ENCODE measurements at places on chromosomes 12 and 14.
A peak's percentile ranks its signal among the peaks of the same experiment; 100 is the strongest.

GRCh38 chr14:68981539-68981976 is 2.5 kb upstream of the ACTN1 start:
- DNase-seq: no peak

GRCh38 chr12:98819821-98820404 is 174.8 kb downstream of the APAF1 start:
- DNase-seq: no peak

DNA sequence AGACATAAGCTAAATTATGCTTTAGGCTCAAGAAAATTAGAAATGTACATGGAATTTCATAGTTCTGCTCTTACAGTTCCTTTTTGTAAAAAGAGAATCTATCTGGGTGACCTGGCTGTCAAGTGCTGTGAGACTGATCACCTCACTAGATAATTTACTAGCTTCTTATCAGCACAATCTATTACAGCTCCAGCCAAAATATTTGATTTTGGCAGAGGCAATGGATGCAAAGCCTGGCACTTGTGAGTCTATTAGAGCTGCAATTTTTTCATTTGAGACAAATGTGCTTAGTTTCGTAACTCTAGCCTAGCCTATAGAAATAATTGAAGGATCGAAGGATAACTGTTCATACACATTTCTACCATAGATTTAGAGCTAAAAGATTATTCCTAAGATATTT is 927.5 kb downstream of the SLC6A15 start:
- DNase-seq: no peak

GRCh38 chr12:57216014-57216911 is at the start of gene NXPH4:
NXPH4 (plus strand) TSS chr12:57216794; CDS start chr12:57216970, 176 bp downstream.
- DNase-seq: peak; percentile 62

- DNase-seq: no peak
These were observed 1.5 kb downstream of the RAB21 start for GRCh38 chr12:71756054-71756690.

GRCh38 chr12:76284816-76285750 is 63.1 kb downstream of the BBS10 start:
- DNase-seq: no peak

GRCh38 chr12:32736445-32736844 is 19.3 kb downstream of the YARS2 start:
- DNase-seq: no peak

GRCh38 chr12:22083167-22083566 is 37.1 kb downstream of the CMAS start:
- DNase-seq: no peak

DNA sequence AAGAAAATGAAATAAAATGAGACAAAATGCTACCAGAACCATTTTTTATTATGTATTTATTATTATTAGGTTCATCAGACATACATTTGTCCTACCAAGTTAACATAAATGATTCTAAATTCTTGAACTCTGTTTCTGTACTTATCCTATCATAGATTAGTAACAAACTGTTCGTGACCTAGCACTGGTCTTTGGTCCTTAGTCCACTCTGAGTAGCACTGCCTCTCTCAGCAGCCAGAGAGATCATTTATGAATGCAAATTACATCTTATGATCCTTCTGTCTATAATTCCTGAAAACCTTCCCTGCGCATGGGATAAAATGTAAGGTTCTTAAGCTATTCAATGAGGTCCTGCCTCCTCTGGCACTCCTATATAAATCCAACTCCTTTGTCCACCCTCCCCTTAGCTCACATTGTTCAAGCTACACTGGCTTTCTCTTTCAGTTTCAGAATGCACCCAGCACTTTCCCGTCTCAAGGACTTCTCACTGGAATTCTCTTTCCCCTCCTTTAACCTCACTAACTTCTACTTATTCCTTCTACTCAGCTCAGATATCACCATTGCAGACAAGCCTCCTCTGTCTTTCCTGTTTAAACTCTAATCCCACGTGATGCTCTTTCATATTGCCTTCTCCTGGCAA is 17.1 kb downstream of the PDZRN4 start:
- DNase-seq: no peak

DNA sequence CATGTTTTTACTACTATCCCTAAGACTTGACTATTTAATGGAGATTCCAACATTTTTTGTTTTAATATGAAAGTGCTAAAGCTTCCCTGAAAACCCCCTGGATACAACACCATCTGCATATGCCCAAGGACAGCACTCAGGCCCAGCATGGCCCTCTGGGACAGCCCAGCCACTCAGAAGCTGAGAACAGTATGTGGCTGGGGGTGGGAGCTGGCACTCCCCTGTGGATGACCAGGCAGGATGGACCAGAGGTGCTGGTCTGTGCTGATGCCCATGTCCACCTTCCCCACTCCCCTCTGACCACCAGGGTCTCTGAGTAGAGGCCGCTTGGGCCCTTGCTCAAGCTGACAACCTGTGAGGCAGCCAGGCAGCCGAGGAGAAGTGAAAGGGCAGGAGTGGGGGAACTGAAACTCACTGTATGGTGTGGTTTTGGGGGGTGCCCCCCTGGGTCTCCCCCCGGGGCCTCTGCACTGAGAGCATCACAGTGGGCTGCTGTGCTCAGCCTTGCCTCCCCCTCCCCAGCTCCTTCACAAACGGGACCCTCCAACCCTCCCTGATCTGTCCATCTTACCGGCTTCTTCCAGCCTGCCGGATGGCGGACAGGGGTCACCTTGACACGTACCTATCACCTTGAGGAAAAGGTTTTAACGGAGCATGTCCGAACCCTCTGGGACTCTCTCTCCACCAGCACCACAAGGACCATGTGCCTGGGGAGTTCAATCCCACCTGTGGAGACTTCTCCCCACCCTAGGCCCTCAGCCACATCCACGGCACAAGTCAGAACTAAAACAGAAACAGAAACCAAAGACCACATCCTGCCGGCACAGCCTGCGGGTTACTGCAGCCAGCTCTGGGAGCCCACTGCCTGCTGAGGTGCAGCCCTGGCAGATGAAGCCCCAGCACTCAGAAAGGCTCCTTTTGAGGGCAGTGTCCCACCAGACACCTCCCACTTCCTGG is at the start of gene TMEM229B:
Gene TMEM229B, minus strand, starts transcription at position 785 of the 957 bp plus-strand sequence. CDS start 14,798 bp downstream, outside the sequence.
- DNase-seq: peak; percentile 76

GRCh38 chr12:127773520-127773919 is 493.4 kb upstream of the TMEM132C start:
- no peak for DNase-seq

- DNase-seq: no peak
These were observed 351.0 kb downstream of the NAV3 start for GRCh38 chr12:78181544-78182162.

GRCh38 chr14:103816991-103817390 is 30.4 kb downstream of the PPP1R13B start:
- DNase-seq: no peak

DNA sequence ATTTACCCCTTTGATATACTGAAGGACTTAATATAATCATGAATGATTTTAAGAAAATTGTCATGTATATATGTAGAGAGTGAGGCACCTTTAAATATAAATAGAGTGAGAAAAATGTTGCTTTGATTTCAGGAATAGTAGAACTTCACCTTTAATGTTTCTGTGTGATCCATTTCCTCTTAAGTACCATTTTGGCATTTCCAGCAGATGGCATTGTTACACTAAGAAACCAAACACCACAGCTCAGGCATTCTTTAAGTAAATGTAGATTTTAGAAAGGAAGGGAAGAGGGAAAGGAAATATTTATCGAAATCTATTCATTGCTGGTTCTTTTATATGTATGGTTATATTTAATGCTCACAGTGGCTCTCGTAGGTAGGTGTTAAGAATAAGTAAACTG is 556.7 kb upstream of the FBXO33 start:
- DNase-seq: no peak

- DNase-seq: no peak
These were observed 18.1 kb upstream of the PTCSC3 start for GRCh38 chr14:36194663-36195062.

DNA sequence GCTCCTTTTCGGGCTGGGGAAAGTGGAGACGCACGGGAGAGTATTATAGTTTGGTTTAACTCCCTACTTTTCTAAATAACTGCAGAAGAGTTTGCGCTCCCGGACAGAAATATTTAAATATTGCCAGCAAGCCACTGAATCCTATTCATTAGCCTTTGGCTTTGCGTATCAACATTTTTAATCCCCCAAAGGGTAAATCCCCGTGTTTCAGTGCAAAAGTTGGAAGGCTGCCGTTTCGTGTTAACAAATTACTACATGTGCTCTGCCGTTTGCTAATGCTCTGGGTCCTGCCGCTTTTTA is 372 bp upstream of the DPF3 start:
- DNase-seq: no peak

DNA sequence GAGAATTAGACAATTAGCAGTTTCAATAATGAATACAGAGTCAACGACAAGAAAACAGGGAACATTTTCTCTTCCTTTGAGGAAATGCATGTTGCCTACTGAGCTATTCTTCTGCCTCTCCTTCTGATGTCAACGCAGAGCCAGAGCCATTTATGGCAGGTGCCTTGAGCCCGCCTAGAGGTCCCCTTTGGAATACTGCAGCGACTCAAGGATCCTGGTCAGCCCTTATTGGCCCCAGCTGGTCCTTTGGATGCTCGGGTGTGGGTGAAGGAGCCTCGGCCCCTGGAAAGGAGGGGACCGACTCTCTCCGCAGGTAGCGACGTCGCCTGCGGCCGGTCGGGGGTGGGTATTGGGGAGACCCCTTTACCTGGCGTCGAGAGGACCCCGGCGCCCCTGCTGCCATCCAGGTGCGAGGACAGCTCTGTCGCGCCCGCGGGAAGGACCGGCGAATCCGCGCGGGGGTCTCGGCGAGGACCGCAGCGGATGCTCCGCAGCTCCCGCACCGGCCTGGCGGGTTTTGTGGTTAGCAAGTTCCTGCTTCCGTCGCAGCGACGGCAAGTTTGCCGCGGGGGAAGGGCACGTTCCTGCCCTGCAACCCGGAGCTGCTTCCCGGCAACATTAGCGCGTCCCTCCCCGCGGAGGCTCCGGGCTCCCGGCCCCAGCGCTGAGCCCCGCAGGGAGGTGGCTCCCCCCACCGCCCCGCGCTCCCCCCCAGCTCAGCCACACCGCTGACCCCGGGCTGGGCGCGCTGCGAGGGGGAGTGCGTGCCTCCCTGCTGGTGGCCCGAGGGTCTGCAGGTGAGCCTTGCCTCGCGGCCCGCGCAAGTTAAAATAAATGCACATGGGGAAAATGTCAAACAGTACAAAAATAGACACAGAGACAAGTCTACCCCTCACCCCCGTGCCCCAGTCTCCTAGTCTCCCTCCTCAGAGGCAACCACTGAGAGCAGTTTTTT is at the start of gene MANSC1:
Gene MANSC1, minus strand, starts transcription at position 532 of the 955 bp plus-strand sequence. CDS start 6,928 bp downstream, outside the sequence.
- peak; percentile 53 for DNase-seq

- no peak for DNase-seq
These were observed 150.2 kb downstream of the ADGRD1 start for GRCh38 chr12:131103669-131104462.

- no peak for DNase-seq
These were observed 126.7 kb upstream of the TMEM260 start for GRCh38 chr14:56452940-56453339.

DNA sequence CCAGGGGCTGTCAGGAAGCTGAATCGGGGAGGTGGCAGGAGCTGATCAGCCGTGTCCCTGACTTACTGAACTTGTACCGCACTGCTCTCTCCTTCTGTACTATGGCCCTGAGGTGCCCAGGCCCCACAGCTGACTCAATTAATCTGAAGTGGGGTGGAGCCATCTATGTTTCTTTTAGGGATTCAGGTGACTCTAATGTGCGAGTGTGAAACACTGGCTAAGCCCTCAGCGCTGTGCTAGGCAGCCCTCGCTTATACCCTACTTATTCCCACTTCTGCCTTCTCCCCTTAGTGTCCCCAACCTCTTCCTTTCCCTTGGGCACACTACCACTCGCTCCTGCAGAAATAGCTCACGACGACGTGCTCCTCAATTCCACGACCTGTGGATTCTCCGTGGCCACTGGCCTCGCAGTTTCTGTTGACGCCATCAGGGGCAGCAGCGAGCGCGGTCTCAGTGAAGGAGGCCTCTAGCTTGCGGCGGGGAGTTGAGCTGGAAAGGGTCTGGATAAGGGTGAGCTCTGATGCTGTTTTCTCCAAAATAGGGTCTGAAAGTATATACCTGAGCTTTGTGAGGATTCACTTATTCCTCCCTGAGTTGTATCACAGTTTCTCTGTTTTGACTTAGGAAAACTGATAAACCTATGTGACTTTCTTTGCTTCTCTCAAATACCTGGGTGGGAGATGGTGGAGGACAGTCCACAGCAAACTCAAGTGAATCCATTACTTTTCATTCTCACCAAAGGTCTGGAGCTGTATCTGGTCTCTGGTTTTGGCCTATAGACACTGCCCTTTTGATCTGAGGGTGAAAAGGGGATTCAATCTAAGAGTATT is 167.6 kb downstream of the SLC41A2 start:
- DNase-seq: peak; percentile 60

DNA sequence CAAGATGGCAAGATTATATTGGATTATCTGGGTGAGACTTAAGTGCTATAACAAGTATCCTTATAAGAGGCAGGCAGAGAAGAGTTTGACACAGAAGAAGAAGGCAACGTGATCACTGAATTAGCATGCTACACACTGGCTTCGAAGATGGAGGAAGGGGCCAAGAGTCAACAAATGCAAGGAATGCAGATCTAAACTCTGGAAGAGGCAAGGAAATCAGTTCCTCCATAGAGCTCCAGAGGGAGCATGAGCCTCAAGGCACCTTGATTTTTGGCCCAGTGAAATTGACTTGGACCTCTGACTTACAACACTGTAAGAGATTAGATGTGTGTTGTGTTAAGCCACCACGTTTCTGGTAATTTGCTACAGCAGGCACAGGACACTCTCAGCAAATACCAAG is 536.4 kb upstream of the SEL1L start:
- DNase-seq: no peak

DNA sequence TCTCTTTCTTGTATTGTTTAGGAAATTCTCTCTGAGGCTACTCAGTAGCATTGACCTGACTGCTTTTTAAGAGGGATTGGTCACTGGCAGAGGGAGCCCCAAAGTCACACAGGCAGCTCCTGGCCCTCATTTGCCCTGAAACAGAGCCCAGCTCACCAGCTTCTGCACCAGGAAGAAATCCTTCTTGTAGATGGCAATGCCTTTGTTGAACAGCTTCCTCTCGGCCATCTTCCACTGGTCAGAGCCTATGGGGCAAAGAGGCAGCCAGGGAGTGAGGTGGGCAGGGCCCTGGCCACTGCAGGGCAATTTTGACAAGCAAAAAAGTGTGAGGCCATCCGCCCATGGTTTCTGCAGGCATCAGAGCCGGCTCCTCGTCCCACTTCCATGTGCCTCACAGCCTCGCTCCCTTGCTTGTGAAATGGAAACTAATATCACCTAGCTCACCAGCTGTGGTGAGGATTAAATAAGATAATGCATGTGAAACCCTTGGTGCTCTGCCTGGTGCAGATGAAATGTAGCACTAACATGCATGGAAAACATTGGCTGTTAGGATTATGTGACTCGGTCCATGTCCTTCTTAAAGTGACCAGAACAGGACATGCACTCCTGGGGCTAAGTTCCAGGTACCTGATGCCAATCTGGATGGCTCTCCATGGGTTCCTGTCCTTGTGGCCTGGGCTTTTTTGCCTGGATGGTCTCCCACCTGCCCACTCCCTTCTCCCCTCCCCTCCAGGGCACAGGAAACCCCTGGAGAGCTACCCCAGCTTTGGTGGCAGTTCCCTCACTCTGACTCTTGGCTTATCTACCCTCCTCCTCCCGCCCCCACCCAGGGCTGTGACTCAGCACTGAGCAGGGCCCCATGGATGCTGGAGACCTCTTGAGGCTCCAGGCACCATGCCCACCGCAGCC is 11.2 kb upstream of the PNMA1 start:
- DNase-seq: no peak
